ENCODE measurements at places on chromosomes 1 and 21.

DNA sequence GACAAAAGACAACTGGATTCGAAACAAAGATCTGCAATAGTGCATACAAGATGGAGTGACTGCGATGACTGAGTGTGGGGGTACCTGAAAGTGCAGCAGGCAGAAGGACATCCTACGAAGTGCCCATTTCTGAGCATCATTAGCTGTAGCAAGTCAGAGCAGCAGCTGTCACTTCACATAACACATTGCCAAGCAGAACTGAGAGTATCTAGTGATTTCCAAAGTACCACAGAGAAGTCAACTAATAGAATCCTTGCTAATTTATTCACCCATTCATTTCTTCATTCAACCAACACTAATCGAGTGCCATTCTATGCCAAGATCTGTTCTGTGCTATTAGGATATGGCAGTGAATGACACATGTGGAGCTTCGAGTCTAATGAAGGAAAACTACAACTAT lies 31.6 kb upstream of the CAMSAP2 start:
- no peak for DNase-seq

- DNase-seq: no peak
Measured at GRCh38 chr1:146036241-146036964, 14.9 kb upstream of the HJV start.

DNA sequence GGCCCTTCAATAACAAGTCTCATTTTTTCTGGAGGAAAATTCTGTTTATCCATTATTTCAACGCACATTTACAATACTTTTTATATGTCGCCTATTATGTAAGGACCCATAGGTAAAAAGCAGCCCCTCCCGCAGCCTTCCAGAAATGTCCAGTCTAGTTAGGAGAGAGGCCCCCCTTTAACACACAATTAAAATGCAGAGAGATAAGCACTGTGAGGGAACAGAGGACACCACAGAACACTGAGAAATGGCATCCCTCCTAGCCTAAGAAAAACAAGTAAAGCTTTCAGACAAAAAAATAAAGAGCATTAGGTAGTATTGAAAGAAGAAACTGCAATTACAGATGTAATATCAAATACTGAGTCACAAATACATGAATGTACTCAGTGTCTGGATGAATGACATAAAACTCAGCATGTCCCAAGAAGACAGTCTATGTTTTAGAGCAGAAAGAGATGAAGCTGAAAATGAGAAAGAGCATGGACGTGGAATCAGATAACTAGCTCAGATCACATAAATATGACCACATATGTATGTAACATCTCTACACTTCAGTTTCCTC lies 62.9 kb downstream of the DAB1 start:
- no peak for DNase-seq

DNA sequence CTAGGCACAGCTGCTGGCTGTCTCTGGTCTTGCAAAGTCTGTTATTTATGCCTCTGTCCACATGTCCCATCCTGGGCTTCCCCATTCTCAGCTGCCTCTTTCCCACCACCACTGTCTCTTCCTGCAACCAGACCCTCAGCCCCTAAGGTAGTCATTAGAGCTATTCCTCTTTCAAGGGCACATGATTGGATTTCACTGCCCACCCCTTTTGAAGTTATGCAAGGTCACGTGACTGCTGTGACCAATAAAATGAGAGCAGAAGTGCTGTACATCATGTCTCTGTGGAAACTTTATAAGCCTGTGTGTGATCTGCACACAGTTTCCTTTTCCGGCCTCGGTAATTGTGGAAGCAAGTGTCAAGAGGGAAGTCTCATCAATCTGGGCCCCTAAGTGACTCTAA lies 136.6 kb upstream of the HMGB4 start:
- DNase-seq: no peak

DNA sequence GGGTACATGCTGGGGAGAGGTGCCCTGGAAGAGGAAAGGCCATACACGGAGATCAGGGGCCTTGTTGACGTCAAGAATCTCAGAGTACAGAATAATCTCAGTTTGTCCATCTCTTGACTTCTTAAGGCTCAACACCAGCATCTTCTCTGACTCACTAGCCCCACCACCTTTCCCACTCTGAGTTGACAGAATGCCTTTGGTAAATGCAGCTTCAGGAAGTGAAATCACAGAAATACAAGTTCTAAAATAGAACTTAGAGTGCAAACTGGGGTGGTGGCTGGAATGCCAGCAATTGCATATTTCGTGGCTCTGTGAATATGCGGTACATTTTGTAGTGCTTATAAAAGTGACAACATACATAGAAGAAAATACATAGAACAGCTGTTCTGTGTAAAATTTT lies 1.6 kb downstream of the COG2 start:
- DNase-seq: no peak

- DNase-seq: peak; percentile 99
Measured at GRCh38 chr1:205321162-205321958, at the start of gene NUAK2. Gene NUAK2 (minus strand): TSS chr1:205321745. CDS start chr1:205321628, 117 bp downstream.

GRCh38 chr1:64470665-64471217 lies 812 bp downstream of the CACHD1 start:
- no peak for DNase-seq

DNA sequence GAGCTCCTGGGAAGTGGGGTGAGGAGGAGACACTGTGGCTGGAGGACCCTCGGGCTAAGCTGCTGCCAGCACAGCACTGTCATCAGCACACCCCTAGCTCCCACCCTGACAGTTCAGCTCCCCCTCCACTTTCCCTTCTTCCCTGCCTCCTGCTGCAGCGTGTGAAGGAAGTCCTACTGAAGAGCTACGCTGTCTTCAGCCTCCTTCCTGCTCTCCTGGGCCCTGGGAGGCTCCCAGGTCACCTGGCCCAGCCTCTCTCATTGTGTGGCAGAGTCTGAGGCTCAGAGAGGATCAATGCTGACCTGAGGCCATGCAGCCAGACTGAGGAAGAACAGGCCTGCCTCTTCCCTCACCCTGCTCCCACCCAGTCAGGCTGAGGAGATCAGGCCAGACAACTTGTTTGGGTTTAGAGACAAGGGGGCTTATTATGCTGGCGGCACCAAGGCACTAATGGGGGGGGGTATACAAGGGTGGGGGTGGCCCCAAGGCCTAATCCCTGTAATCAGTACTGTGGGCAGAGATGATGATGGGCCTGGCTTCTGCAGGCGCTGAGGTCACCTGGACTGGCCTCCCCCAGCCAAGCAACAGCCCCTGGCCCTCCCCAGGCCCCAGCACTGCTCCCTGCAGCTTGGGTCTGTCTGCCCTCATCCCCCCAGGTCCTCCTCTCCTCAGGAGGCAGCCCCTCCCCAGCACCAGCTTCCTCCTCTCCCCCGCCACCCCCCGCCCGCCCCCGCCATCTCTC lies 9.1 kb downstream of the NES start:
- DNase-seq: no peak

DNA sequence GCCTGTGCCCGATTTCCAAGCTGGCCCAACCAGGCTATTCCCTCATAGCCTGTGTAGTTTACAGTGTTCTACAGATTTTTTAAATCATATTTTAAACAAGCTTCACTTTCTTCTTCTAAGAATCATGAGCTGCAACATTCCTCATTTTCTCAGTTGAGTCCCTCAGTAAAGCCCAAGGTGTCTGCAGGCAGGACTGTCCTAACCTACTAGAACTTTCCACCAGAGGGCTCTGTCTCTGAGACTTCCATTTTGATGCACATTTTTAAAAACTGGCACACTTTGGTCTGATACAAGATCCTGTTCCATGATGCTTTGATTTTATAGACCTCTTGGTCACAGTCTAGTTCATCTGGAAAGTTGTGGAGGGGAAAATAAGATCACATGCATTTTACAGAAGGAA lies 21.6 kb upstream of the SLAMF6 start:
- no peak for DNase-seq

DNA sequence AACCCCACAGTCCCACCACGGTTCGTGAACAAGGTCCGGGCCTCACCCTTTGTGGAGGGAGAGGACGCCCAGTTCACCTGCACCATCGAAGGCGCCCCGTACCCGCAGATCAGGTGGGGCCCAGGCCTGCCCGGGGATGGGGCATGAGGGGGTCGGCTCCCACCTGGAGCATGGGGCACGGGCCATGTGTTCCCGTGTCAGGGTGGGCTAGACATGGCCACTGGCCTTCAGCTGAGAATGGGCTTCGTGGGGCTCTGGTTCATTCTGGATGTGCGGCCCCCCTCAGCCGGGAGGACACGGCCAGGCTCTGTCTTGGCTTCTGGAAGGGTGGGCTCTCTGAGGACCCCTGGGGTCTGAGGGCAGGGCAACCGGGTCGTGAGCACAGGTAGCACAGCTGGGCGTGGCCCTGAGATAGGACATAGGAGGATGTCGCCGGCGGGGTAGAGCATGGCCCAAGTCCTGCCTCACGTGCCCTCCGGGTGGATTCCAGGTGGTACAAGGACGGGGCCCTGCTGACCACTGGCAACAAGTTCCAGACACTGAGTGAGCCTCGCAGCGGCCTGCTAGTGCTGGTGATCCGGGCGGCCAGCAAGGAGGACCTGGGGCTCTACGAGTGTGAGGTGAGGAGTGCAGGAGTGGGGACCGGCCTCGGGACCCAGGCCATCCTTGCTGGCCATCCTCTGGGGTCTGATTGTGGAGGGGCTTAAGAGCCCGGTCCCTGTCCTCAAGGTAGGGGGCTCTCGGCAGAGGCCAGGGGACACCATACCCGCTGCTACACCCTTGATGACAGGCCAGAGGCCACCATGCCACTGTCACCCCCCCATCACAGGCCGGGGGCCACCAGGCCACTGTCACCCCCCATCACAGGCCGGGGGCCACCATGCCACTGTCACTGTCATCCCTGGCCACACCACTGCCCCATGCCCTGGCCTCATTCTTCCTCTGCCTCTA lies 55.5 kb downstream of the TRIM11 start:
- DNase-seq: no peak

DNA sequence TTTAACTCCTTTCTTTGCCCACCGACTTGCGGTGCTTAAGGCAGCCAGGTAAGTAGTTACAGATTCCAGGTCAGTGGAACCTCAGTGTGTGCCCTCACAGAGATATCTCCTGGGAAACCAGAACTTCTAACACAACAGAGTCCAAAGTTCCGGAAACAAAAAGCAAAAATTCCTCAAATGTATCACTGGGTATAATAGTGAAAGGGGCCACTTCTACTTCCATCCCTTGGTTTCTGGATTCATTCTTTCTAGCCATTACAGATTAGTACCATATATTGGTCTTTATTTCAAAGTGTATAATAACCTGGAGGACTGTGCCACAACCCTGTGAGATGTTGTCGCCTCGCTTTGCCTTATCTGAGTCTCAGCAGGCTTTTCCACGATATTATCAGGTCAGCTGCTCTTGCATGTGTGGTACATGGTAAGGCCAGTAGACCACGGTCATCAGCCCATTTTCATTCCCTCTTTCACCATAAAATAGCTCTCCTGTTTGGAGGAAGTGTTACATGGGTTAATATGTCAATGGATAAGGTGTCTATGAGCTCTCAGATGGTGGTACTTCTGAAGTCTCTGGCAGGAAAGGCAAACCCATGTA lies 14.9 kb upstream of the VASH2 start:
- DNase-seq: no peak

- DNase-seq: no peak
Measured at GRCh38 chr1:53183095-53183990, 13.3 kb upstream of the CPT2 start.

GRCh38 chr1:15683345-15684039 lies 628 bp upstream of the PLEKHM2 start:
- DNase-seq: no peak

- no peak for DNase-seq
Measured at GRCh38 chr1:43867976-43868740, 65.4 kb upstream of the ARTN start.

DNA sequence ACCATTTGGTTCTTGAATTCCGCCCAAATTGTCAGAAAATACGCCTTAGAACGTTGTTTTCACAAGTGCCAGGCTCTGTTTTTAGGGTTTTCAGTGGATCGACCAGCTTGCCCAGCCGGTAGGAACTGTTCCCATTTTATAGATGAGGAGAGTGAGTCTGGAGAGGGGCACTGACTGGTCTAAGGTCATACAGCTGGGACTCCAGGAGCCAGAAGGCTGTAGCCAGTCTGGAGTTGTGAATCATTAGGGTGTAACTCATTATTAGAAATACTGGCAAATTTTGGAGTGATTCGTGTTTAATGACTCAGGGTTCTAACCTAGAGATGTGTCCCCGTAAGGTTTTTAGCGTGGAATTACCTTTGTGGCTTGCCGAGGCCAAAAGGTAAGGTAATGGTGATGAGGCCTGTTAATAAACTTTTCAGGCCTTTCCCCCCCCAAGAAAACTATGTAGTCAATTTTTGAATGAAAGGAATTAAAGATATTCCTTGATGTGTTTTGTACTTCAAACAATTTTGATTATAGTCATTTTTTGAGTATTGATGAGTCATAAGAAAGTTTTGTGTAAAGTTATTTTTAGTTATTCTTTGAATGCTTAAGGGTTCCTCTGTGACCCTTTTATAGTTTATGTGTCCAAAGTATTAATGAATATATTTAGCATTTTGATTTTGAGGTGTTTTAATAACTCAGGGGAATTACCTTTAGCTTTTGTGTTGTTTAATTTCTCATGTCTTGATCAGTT lies 2.1 kb downstream of the DYRK1A start:
- no peak for DNase-seq

DNA sequence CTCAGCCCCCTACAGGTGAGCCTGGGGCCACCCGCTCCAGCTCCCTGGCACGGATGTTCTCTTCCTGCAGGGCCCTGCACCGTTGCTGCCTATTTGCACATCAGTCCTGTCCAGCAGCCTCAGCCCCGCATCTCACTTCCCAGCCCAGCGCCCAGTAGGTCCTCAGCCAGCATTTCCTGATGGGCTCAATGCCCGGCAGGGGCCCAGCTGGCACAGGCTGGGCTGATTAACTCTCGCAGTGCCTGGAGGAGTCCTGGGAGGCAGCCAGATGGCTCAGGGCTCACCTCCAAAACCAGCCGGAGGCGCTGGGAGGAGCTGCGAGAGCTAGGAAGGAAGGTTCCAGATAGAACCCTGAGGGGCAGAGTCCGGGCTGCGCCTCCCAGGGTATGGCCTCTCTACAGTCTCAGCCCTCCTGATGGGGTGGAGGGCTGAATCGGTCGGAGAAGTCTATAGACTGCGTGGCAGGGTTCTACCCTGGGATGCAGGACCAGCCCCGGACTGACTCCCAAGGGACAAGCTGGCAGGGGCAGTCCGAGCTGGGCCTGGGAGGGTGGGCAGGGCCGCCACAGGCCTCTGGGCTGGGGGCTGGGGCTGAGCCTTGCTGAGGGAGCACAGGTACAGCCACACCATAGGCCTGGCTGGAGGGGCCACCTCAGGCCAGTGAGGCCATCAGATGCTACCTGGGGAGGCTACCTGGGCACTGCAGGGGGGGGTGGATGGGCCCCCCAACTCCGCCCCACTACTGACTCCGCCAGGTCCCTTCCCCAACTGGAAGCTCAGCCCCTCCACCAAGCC lies 19.2 kb upstream of the CLSTN1 start:
- no peak for DNase-seq

GRCh38 chr1:159943278-159943640 lies 2.2 kb downstream of the IGSF9 start:
- no peak for DNase-seq

DNA sequence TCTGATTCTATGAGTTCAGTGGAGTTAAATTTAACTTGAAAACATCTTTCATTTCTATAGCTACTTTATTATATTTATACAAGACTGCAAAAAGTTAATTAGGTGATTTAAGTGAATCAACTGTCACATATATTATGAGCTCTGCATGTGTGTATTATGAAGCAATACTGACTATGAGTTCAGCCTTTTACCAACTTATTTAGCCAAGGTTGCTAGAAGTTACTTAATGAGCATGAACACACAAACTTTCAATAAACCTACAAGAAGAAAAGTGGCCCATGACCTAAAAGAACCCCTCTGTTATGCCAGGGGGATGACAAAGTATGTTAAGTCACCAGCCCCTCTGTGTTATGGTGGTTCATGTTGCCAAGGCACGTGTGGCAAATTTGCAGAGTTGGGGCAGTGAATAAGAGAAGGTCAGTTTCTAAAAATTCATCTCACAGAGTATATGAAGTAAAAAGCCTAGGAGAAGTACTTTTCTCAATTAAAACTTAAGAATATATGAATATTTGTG lies 86.7 kb upstream of the LYPLAL1 start:
- no peak for DNase-seq

Measured in NT2/D1 (cell line).